ENCODE measurements at places on chromosomes 1 and 21.
A peak's percentile ranks its signal among the peaks of the same experiment; 100 is the strongest.

DNA sequence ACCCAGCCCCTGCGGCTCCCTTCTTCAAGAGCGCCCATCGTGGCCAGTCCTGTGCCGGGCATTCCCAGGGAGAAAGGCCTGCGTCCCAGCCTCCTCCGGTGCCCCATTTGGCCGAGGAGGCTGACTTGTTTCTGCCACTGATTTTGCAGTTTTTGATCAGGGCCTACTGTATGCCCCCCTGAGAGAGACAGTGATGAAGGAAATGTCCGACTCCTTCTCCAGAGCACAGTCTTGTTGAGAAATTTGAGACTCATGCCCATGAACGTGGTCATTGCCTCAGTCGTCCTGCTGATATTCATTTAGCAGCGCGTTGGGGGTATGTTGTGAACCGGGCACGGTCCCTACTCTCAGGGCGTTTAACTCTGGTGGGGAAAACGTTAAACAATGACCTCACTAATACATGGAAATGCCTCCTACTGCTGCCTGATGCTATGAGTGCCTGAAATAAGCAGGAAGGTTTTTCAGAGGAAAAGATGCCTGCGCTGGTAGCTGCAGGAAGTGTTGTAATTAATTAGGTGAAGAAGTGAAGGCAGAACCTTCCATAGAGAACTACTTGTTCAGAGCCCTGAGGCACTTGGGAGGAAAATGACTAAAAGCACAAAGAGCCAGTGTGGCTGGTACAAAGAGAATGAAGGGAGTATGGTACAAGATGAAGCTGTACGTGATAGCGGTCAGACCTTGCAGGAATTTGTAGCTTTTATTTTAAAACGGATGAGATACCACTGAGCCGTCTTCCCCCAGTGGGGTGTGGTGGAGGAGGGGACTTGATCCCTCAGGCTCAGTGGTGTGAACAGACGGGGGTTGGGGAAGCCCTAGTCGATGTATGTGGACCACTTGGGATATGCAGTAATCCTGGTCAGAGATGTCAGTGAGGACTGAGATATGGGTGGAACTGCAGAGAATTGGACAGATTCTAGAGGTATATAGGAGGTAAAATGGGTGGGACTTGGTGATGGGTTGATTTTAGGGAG, 730 bp downstream of the ZCCHC17 start:
- peak; percentile 28 for DNase-seq

GRCh38 chr1:107997866-107998265, 32.9 kb upstream of the VAV3 start:
- DNase-seq: no peak

GRCh38 chr1:69513601-69514000, 54.1 kb upstream of the LRRC7 start:
- DNase-seq: no peak

GRCh38 chr1:174871886-174872285, 127.9 kb upstream of the CACYBP start:
- DNase-seq: no peak

DNA sequence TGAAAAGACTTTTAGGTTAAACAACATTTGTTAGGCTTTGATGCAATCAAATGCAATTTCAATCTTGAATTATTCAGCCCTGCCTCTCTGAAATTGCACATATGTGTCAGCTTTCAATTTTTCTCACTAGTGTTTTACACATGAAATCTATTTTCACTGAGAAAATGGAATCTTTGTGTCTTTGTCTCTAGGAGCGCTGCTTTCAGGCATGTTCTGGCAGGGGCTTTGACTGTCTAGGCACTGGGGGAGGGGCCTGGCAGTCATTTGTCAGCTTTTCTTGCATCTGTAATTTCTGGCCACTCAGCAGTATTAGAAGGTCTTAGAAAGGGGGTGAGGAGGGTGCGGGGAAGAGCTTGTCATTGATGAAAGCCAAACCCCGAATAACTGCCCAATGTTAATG, 264.4 kb downstream of the PTPRC start:
- peak; percentile 12 for DNase-seq

DNA sequence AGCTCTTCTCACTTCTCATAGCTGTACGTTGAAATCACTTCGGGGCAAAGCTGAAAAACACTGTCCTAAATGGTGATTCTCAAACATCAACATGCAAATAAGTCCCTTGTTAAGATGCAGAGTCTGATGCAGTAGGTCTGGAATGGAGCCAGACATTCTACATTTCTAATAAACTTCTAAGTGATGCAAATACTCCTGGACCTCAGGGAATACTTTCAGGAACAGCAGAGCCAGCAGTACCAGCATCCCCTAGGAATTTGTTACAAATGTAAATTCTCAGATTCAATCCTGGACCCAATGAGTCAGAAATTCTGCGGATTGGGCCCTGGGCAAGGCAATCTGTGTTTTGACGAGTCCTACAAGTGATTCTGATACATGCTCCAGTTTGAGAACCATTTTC, 152.3 kb downstream of the PCNX2 start:
- DNase-seq: no peak

GRCh38 chr1:71857862-71858261, 424.5 kb downstream of the NEGR1 start:
- DNase-seq: no peak

DNA sequence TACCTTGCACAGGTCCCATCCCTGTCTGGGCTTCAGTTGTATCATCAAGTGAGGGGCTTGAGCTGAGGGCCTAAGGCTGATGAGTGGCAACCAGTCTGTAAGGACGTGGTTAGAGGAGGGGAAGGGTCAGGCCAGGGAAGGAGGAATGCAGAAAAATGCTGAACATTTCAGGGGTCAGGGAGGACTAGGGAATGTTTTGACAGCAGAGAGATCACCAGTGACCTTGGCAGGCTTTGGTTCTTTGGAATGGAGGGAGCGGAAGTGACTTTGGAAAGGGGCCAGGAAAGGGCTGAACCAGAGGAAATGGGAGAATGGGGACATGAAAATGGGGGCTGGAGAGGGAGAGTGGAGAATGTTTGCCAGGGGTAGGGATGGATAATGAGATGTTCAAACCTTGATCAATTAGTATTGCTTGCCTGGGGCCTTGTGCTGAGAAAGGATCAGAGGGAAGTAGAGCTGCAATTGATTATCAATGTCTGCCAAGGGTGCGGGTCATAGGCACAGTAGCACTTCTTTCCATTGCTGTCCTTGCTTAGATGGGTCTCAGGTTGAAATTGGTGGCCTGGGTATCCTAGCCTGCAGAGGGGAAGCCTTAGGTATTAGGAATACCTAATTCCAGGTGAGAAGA, 7.4 kb downstream of the LDLRAP1 start:
- DNase-seq: no peak

DNA sequence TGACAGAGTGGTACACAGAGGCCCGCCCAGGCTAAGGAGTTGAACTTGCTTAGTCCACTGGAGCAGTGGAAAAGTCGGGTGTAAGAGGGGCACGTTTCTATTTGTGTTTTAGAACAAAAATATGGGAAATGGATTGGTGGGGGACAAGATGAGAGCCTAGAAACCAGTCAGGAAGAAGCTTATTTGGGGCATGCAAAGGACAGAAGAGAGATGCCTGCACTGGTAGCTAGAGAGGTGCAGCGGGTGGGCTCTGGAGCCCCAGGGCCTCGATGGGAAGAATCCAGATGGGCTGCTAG, 1.2 kb upstream of the LIN9 start:
- DNase-seq: no peak

- no peak for DNase-seq
Measured at GRCh38 chr1:217311766-217312165, 319.1 kb downstream of the GPATCH2 start.

- DNase-seq: peak; percentile 66
Measured at GRCh38 chr1:35448344-35448801, 108.8 kb downstream of the KIAA0319L start.

DNA sequence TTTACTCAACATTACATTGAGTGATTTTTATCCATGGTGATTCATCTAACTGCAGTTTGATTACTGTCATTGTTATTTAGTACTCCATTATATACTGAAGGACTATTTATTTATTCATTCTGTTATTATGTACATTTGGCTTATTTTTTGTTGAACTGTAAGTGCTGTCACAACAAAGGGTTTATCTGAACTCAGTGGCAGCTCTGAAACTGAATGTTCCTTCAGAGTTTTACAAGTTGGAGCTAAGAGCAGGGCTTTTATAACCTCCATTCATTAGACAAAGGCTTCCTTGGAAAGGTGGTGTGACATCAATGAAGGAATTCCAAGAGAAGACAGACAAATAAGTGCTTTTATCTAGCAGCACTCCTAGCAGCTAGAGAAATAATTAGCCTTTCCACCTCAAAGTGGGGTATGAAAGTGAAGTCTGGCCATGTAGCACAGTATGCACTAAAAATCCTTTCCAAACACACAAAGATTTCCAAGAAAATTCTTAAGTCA, 83.3 kb upstream of the GORAB start:
- no peak for DNase-seq

DNA sequence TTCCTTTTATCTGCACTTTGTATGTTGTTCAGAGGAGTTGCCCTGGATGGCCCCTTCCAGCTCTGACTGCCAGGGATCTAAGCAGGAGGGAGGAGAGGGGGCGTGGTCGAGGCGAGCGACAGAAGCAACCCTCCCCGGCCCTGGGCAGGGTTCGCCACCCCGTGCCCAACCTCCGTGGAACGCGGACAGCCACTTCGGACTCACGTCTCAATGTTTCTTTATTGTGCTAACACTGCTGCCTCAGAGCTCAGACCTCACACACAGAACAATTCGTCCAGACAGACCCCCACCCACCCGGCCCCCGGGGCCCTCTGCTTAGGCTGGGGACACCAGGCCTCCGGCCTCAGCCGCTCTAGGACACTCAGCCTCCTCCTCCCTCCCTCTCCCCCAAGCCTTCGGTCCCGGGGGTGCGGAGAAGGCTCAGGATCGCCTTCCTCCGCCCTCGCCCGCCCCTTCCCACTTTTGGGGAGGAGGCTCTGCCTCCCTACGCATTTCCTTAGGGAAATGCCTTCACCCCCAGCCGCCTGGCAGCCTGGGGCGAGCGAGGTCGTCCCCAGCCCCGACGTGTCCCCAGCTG, 8.3 kb downstream of the VSIG8 start:
- DNase-seq: peak; percentile 90

- no peak for DNase-seq
Measured at GRCh38 chr21:16473988-16474387, 744.2 kb downstream of the USP25 start.

DNA sequence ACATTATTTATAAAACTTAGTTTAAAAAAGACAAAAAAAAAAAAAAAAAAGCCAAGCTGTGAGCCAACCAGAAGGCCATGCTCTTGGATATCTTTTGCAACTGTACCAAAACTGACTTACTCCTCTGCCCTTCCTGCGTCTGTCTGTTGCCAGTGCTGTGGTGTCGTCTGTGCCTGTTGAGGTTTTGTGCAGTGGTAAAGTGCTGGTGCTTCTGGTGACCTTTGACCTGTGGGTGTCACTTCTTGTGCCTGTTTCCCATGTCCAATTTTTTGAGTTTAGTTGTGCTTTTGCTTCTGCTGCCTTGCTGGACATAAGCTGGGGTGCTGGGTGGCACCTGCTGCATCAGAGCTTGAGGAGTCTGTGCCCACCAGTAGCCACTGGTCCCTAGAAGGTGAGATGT, 41.4 kb downstream of the RNF187 start:
- no peak for DNase-seq

DNA sequence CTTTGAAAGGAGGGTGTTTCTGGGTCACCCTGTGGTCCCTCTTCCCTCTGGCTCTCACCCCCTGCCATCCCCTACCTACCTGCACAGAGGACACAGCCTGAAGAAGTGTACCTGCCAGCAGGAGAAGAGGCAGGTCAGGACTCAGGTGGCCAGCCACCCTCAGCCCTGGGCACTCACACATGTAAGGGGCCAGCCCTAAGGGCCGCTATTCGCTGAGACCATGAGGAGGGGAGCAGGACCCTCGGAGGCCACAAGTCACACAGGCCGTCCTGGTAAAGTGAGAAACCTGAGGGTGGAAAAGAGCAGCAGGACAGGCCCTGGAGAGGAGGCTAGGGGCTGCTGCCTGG, 1.2 kb downstream of the ZNF692 start:
- no peak for DNase-seq

GRCh38 chr1:32817815-32818786, 648 bp downstream of the S100PBP start:
- DNase-seq: peak; percentile 76

GRCh38 chr1:13994386-13994785, 294.4 kb downstream of the PRDM2 start:
- no peak for DNase-seq

DNA sequence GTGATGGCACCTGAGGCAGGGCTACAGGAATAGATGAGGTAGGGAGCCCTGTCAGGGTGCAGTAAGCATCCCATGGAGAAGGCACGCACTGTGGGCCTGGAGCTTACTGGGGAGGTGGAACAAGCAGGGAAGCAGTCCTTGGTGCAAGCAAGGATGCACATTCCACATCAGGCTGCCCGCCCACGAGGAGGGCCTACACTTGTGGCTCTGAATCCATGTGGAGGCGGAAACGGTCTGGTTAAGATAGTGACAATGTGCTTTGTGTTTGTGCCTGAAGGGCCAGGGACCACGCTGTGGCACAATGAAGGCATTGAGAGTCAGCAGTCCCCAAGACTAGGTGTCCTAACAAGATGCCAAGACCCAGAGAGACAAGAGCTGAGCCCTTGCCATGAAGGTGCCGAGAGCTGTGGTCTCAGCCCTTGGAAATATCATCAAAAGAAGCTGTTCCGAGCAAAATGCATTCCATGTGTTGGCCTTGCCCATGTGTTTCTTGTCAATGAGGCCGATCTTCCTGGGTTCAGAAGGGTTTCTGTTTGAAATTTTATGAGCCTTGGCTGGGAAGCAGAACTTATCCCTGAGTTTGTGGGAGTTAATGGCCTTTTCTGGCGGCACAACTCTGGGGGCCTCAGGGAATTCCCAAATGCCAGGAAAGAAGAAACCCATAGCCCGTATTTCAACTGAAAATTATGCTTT, 111.9 kb downstream of the NGF start:
- no peak for DNase-seq

DNA sequence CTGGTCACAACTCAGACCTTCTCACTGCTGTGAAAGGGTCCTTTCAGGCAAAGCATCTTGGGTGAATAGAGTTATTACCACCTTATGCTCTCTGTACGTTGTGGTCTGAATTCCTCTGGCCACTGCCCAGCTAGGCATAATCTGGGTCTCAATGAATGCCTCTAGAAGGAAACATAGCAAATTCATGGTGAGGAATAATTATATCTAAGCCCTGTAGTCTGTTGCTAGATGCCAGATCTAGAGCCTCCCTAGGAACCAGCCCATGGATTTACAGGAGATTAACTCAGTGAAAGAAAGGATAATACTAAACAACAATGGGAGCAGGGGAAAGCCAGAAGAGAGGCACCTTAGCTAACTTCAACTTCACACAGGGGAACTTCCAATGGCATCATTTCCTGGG, 2.4 kb upstream of the COL11A1 start:
- DNase-seq: no peak

DNA sequence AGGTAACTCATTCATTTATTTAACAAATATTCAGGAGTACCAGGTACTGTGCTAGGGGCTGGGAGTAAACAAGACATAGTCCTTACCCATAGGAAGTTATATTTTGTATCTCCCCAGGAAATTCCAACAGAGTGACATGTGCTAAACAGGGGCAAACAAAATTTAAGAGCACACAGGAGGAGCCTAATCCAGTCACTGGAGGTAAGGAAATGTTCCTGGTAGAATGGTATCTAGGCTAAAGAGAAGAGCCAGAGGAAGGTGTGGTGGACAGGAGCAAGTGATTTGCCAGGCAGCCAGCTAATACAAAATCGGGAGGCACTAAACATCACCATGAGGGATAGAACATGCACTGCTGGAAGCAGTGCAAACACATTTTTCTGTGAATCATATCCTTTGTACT, 10.4 kb downstream of the TEX38 start:
- DNase-seq: no peak
